NCI-H187 treated with DMSO at 0.1 percent for 48 hours (cell line): ENCODE measurements at places on chromosomes 7 and 10.

DNA sequence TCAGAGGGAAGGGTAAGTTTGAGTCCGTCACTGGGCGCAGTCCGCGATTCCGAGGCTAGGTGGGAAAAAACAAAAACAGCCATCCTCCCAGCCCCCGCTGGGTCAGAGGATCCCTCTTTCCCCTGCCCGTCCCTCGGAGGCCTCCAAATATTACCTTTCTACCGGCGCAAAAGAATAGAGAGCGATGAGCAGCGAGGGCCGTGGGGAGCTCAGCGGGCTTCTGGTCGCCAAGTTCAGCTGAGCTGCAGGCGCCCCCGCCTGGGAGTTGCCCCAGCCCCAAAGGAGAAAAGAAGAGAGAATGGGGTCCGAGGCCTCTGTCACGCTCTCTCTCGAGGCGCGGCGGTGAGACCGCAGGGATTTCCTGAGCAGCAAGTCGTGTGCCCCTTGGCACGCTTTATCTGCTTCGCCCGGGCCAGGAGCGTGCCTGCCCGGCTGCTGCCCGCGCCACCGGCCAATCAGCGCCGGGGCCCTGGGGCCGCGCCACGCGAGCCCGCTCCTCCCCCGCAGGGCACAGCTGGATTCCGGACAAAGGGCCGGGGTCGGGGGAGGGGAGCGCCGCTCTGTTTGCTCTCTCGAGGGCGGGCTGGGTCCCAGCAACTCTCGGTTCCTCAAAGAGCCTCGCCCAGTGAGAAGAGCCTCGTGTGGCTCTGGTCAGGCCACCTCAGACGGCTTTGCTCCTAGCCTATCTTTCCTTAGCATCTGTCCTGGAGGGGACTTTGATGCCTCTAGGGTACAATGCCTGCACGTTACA lies at the start of gene NEUROG3:
Gene NEUROG3, minus strand, starts transcription at position 367 of the 751 bp plus-strand sequence. CDS start 379 bp downstream, outside the sequence.
- no peak for DNase-seq

DNA sequence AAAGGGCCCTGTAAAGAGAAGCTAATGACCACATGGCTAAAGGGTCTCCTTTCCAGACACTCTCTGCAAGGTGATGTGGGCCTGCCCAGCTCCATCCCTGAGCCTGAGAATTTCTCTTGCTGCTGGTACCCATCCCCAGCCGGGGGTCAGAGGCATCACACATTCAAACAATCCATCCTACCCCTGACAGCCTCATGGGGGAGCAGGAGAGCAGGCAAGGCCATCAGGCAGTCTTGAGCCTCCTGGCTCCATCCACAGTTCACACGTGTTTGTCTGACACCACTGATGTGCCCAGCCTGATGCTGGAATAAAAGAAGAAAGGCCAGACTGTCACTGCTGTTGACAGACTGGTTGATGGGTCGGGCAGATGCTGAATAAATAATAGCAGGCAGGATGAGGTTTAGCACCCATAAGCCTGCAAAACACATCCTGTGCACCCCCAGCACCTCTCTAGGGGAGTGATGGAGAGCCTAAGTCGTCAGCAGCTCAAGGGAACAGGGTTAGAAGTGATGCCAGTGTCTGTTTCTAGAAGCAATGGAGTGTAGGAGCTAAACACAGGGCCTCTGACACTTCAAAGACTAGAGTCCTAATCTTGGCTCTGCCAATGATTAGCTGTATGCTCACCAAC lies 43.5 kb downstream of the TLL2 start:
- DNase-seq, result no peak

GRCh38 chr7:100835903-100836811 lies 8.8 kb upstream of the EPHB4 start:
- DNase-seq, result no peak

DNA sequence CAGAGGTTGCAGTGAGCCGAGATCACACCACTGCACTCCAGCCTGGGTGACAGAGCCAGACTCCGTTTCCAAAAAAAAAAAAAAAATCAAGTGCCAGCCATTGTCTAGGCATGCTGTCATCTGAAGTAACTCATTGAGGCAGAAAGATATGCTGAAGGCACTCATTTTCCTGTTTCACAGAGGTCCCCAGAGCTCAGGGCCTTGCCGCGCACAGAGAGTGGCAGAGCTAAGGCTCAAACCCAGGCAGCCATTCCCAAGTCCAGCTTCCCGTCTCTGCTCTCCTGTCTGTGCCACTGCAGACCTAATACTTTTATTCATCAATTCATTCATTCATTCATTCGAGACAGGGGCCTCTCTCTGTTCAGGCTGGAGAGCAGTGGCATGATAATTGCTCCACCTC lies 3.5 kb downstream of the GRIFIN start:
- DNase-seq, result no peak
